IPS-NIHi11 (cell line): ENCODE measurements at places on chromosomes 11 and 22.

GRCh38 chr11:35242412-35243242 lies 103.7 kb downstream of the CD44 start:
- DNase-seq, result no peak

- no peak for DNase-seq
Measured at GRCh38 chr11:71485466-71485865, 32.5 kb downstream of the NADSYN1 start.

GRCh38 chr11:46906609-46907041 lies 11.7 kb downstream of the LRP4 start:
- DNase-seq, result peak; percentile 56

DNA sequence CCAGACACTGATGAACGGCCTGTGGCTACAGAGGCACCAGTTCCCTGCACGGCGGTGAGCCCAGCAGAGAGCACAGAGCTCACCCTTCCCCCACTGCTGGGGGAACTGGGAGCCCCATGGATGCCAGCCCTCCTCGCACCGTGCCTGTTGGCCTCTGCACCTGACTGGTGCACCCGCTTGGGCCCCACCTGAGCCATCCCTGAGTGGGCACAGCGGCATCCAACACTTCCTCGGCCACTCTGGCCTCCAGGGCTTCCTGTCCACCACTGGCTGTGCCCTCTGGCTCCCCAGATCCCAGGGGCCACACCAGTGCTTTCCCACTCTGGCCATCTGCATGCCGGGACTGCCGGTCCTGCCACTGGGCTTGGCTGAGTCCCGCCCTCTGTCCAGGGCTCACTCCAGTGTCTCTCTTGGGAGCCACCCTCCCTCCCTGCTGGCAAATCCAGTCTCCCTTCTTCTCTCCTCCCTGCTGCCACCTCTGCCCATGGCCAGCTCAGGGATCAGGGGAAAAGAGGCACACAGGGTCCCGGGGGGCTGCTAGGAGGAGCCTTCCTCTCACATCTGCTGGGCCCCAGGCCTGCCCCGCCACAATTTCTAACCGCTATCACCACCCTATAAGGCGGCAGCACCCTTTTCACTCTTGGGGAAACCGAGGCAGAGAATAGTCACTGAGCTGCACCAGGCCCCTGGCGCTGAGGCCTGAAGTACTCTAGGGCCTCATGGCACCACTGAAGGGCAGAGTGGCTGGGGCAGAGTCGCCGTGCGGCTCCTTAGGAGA lies 33.0 kb downstream of the GNB1L start:
- DNase-seq, result peak; percentile 13

GRCh38 chr11:117700551-117700950 lies 96.5 kb downstream of the DSCAML1 start:
- DNase-seq, result no peak

DNA sequence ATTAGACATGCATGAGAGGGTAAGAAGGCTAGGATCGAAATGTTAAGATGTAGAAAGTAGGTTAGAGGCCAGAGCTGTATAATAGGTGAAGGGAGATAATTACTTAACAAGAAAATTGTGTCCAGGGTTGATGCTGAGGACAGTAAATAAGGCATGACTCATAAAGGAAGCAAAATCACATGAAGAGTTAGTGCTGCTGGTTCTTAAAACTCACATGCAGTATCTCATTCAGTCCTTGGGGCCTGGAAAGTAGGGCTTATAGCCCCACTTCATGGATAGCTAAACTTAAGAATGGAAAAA lies 130.2 kb downstream of the NCAM1 start:
- no peak for DNase-seq

- no peak for DNase-seq
Measured at GRCh38 chr11:117171404-117172061, 7.0 kb upstream of the SIDT2 start.

- DNase-seq, result no peak
Measured at GRCh38 chr22:44821741-44822475, 69.5 kb downstream of the ARHGAP8 start.

- peak; percentile 55 for DNase-seq
Measured at GRCh38 chr11:12249590-12250260, 127.6 kb upstream of the PARVA start.

DNA sequence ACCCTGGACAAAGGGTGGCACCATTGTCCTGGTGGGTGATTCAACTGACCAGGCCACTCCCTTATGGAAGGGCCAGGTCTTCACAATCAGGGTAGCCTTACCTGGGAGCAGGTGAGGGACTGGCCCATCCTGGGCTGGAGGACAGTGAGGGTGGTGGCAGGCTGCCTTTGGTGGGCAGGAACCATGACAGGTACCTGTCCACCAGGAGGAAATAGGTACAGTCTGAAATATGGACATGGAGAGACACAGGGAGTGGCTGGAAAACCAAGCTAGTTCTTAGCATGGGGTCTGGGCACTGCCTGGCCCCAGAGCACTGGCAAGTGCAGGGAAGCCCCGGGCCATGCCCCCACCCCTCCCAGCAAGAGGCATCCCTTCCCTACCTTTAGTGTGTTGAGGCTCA lies 113.8 kb downstream of the MED15 start:
- no peak for DNase-seq

DNA sequence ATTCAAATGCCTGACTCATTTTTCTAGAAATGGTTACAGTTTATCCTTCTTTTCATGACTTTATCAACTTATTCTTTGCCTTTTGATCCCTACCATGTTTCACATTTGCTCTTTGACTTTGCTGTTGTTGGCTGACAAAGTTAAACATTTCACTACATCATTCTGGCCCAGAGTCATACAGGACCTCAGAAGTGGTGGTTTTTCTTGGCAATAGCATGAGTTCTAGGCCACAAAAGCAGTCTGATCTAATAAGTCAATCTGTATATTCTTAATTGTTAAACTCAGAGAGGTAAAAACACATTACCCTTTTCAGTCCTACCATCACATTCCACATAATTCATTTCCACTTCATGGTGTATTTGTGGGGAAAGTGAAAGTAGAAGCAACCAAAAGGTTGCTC lies 763.2 kb upstream of the TENM4 start:
- no peak for DNase-seq

DNA sequence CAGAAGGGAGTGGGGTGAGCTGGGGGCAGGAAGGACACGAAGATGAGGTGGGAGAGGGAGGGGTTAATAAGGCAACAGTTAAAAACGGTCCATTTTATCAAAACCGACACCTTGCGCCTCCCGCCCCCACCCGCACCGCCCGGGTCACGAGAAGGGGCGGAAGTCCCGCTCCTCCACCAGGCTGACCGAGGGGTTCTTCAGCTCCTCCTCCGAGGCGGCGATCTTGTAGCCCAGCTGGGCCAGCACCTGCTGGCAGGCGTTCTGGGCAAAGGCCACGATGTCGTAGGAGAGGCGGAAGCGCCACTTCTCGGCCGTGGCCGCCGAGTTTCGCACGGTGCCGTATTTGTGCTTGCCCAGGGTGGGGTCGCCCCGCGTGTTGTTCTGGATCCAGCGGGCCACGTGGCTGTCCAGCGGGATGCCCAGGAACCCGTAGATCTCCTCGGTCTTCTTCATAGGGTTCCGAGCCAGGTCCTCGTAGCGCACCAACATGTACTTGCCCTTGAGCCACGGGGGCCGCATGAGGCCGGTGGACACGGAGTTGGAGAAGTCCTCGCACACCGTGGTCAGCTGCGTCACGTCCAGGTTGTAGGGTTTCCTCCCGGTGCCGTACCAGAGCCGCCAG lies 15.8 kb downstream of the CHST1 start:
- no peak for DNase-seq

- peak; percentile 77 for DNase-seq
Measured at GRCh38 chr11:78645226-78646202, 70.8 kb upstream of the NARS2 start.

DNA sequence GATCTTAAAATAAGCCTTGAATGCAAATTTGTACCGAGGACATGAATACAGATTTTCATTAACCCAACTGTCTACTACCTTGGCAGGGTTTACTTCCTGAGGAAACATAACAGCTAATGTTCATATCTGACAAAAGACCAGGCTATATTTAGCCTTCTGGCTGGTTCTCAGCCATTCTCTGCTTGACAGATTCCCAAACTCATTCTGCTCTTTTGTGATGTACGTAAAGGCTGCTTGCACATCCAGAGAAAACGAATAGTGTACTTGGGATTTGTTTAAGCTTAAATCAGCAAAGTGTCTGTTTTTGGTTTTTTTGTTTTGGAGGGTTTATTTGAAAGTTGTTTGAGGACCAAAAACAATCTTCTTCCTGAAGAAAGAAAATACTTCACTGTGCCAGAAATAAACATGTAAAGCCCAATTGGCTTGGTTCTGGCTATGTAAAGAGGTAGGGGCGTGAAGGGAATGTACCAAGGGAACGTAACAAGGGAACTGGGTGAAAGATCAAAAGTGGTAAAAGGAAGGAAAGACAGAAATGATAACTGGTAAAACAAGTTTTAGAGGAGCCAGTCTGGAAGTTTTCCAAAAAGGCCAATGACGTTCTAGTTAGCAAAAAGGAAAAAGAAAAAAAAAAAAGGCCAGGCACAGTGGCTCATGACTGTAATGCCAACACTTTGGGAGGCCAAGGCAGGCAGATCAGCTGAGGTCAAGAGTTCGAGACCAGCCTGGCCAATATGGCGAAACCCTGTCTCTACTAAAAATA lies 21.4 kb upstream of the CRTAM start:
- DNase-seq, result no peak

DNA sequence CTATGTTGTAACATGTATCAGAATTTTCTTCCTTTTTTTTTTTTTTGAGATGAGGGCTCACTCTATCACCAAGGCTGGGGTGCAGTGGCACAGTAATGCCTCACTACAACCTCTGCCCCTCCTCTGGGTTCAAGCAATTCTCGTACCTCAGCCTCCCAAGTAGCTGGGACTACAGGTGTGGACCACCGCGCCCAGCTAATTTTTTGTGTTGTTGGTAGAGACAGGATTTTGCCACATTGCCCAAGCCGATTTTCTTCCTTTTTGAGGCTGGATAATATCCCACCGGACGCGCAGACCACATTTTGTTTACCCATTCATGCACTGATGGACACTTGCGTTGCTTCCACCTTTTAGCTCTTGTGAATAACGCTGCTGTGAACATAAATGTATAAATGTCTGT lies 97.0 kb downstream of the BRD1 start:
- no peak for DNase-seq

GRCh38 chr11:78365381-78365792 lies 52.2 kb downstream of the GAB2 start:
- DNase-seq, result peak; percentile 78

- DNase-seq, result no peak
Measured at GRCh38 chr11:8814209-8814922, 96.6 kb upstream of the AKIP1 start.

DNA sequence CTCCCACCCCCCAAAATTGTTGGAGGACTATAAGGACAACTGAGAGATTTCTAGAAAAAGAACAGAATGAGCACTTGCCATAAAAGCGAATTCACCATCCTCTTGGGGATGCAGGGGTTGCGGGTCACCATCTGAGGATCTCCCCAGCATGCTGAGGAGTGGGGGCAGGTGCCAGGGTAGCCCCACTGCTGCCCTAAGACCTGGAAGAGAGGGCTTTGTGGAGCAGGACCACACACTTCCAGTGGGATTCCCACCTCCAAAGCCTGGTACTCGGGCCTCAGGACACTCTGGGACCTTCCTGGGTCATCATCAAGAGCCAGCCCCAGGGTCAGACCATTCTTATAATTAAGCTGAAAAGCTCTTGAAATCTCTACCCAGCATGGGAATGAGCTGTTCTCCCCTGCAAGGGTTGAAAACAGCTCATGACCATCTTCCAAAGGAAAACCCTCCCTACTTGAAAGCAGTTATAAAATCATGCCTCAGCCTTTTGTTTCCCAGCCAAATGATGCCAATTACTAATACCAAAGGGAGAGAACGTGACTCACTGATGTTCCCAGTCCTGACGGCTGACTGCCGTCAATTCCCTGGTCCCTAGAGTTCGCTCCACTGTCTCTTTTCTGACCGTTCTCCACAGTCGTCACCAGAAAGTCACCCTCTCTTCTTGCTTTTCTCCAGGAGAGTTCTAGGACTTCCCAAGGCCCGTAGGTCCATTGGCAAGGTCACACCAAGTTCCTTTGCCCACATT lies 76.8 kb upstream of the CREB3L1 start:
- no peak for DNase-seq

DNA sequence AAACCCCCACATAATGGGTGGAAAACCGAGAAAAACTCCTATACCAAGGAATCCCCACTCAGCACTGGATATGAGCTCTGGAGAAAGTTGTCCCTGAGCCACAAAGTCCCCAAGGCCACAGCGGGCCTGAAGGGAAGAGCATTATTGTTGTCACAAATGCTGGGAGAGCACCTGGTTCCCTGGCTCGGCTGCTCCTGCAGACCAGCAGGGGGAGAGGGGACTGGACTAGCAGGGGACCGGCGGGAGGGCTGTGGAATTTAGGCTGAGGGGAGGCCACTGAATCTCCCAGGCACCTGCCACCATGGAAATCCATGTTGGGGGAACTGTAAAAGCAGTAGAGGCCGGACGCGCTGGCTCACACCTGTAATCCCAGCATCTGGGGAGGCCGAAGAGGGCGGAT lies 7.0 kb downstream of the PC start:
- DNase-seq, result peak; percentile 53

- no peak for DNase-seq
Measured at GRCh38 chr11:31844351-31844750, 33.2 kb upstream of the PAX6 start.

- DNase-seq, result no peak
Measured at GRCh38 chr22:25403284-25403810, 161.1 kb upstream of the GRK3 start.

DNA sequence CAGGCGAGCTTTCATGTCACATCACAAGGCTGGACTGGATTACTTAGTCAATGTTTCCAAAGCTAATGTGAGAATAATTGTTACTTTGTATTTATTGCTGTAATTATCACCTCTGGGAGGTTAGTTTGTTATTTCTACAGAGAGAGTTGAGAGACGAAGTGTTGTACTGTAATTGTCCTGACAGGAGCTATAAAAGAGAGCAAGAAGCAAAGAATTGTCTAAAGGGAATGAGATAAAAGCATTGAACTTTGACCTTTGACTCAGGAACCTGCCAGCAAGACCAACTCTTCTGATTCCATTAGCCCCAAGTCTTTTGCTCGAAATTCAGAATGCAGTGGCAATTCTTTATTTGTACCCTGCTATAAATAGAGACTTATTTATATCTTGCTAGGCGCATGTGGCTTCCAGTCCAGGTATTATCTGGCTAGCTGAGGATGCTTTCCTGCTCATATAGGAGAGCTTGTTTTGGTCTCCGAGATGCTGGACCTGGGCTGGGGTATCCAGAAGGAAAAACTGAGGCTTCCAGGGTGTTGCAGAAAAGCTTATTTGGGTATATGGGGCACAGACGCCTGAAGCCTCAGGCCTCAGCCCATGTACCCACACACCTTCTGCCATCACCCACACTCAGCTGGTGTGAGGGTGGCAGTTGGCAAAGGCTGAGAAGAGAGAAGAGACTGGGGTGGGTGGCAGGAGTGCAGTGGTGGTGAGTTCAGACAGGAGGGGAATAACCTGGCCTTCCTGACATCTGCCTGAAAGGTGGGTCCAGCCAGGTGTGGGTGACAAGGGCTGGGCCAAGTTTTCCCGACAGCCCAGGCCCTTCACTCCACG lies 40.7 kb downstream of the SYT13 start:
- no peak for DNase-seq

GRCh38 chr22:29907753-29908515 lies 25.0 kb downstream of the MTMR3 start:
- peak; percentile 54 for DNase-seq
